ENCODE measurements at places on chromosomes 4 and X.

- no peak for DNase-seq
Measured at GRCh38 chr4:144547678-144548298, 98.2 kb upstream of the HHIP start.

DNA sequence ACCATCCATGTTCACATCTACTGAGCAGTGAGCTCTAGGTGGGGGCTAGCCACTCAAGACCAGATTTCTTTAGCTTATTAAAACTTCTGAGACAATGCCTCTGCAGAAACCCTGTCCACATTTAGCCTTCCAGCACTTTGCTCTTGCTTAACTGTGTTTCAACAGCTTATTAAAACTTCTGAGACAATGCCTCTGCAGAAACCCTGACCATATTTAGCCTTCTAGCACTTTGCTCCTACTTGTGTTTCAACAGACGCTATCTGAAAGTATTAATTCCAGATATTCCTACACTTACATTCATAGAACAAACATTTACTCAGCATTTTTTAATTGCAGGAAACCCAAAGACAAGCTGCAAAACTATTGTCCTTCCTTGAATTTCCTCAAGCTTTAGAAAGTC is 91.9 kb downstream of the SEL1L3 start:
- no peak for DNase-seq

DNA sequence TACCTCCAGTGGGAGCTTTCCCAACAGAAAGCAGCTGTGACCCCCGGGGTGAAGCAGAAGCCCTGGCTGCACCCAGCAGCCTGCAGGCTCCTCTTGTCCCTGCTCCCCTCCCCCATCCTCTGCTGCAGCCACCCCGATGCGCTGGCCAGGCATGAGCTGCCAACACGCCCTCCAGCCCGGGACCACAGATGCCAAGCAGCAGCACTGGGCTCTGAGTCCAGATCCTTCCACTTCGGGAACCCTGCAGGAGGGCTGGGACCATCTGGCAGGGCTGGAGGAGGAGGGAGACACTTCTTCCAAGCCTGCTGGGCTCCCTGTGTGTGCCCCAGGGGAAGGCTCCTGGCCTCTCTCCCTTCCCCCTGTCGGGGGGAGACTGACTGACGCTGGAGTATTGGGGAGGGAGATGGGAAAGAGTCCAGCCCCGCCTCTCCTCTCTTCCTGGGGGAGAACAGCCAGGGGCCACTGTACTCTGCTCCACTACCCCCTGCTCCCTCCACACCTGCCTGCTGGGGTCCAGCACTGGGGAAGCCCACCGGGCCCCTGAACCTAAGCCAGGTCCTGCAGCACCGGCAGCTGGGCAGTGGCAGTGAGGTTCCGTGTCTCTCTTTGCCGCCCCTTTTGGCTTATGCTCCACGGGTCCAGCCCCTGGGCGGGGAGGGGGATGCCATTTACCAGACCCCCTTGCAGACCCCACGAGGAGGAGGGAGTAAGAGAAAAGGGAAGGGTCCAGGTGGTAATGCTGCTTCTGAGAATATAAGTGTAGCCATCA is 55.7 kb downstream of the PPP2R2C start:
- DNase-seq, result no peak

DNA sequence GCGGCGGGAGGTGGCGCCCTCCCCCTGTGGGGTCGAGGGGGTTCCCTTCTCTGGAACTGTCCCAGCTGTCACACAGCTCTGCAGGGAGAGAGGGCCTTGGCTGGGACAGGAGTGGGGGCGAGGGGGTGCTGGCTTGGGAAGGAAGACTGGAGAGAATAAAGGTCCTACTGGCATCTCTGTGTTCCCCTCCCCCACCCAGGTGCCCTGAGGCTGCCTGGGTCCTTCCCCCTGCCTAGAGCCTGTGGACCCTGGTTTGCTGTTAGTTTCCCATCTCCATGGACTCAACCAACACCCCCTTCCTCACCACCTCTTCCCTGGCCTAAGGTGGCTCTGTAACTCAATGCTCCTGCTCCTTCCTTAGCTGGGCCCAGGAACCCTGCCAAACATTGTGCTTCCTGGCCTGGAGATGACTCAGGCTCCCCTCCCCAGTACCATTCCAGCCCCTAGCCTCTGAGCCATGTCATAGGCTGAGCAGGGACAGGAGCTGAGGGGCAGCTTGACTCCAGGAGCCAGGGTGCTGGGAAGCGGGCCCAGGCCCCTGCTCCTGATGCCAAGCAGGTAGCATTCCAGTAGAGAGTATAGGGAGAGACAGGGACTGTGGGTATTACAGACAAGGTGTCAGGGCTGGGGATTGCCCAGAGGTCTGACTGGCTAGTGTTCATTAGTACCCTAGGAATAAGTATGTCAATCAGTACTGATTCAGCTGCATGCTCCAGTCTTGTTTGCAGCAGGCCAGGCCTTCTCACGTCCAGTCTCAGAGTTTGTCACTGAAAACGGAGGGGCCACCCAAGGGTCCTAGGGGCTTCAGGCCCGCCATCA is 100.7 kb downstream of the EFNB1 start:
- DNase-seq, result no peak

GRCh38 chrX:5644776-5645175 is 583.9 kb downstream of the NLGN4X start:
- no peak for DNase-seq

- no peak for DNase-seq
Measured at GRCh38 chr4:142703694-142704309, 142.3 kb downstream of the INPP4B start.

DNA sequence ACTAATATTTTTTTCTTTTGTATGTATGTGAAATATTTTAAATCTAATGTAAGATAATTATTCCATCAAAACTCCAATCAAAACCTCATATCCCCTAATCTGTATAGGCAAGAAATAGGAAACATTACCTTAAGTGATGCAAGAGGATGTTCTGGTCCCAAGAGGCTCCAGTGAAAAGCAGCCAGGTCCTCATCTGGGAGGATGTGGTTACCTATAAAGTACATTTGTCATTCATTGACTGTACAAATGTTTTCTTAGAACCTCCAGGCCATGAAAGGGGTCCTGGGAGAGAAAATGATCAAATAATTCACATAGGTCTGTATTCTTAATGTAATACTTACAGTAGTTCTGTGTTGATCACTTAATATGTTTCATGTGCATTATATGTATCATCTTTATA is 25.5 kb downstream of the FAM120C start:
- no peak for DNase-seq

GRCh38 chr4:55729351-55730279 is 90.0 kb upstream of the EXOC1L start:
- no peak for DNase-seq

DNA sequence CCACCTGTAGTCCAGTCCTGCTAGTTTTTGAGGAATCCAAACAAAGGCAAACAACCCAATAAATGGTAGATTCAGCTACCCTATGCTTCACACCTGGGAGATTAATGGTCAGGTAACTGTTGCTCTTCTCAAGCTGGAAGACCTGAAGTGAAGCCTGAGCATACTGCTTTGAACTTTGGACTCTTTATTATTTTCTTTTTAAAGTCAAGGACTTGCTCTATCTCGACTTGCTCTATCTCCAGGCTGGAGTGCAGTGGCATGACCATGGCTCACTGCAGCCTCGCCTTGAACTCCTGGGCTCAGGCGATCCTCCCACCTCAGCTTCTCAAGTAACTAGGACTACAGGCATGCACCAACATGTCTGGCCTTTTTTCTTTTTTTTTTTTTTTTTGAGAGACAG is 14.7 kb upstream of the KLHL13 start:
- DNase-seq, result no peak

- no peak for DNase-seq
Measured at GRCh38 chrX:85379174-85379907, at the start of gene POF1B. Gene POF1B (minus strand): TSS chrX:85379665. CDS start chrX:85379454, 211 bp downstream.

GRCh38 chr4:135573251-135573650 is 1371.7 kb upstream of the PABPC4L start:
- DNase-seq, result no peak

GRCh38 chr4:118888666-118889311 is at the start of gene SYNPO2:
Gene SYNPO2 (plus strand): TSS chr4:118888854. CDS start chr4:118889037, 183 bp downstream.
- DNase-seq, result peak; percentile 48

DNA sequence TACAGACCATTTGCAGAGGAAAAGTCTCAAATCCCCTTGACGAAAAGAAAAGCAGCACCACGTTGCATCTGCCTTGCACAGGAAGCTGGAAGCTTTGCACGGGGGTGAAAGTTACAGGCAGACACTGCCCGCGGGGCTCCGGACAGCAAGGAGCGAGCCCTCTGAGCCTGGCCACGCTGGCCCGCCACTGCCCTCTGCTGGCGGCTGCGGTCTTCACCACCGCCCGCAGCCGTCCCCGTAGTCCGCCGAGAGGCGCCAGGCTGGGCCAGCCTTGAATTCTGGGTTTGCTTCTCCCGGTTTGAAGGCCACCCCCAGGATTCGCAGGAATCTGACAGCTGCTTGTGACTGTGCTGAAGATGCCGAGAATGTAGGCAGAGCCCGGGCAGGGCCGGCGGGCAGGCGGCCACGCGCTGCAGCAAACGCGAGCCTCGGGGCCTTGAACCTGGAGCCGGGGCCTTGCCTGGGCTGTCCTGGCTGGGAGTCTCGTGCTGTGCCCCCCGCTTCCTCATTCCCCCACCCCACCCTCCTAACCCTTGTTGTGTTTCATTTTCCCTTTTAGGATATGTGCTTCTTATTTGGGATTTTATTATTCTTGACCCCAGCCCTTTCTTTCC is 49.2 kb downstream of the ENPP6 start:
- peak; percentile 72 for DNase-seq

DNA sequence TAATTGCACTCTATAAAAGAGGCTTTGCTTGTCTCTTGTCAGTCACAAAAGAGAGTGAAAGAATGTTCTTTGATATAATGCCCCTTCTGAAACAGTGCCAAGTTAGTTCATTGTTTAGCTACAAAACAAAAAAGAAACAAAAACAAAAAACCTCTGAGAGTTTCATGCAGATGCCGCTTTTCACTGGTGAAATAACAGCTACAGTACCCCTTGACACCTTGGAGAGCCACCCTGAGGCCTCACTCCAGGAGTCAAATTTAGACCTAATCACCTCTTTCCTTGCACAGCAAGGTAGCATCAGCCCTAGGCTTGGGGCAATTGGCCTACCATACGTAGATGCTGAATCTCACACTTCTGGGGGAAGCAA is 185.2 kb downstream of the UNC5C start:
- no peak for DNase-seq

DNA sequence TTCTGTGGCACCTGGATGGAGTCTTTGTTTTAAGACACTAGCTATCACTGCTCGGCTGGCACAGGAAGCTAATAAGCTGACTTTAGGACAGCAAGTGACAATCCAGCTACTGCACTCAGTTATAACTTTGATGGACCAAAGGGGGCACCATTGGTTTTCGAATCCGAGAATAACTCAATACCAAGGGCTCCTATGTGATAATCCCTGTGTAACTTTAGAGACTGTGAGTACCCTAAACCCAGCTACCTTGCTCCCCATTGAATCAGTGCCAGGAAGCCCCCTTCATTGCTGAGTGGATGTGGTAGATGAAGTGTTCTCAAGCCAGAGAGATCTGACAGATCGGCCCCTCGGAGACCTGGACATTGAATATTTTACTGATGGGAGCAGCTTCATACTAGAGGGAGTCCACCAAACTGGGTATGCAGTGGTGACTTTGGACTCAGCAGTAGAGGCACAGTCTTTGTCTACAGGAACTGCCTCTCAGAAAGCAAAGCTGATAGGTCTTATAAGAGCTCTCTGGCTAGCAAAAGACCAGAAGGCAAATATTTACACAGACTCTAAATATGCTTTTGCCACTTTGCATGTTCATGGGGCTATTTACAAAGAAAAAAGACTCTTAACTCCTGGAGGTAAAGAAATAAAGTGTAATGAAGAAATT is 35.5 kb upstream of the UGT2B7 start:
- no peak for DNase-seq

DNA sequence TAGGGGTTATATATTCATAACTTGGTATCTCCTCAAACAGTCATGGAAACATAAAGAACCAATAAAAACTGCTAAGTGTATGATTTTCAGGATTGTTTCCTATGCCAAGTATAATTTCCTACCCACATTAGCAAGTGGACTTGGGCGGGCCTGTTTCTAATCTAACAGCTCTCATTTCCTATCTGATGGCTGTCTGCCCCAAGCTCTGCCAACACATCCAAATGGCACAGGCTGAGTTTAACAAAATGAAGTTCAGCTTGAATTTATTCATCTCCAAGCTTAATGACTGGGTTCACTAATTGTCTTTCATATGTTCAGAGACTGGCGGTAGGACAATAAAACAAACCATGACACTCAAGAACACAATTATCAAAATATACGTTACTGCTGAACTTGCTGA is 55.5 kb upstream of the S100G start:
- DNase-seq, result no peak

- peak; percentile 17 for DNase-seq
Measured at GRCh38 chr4:38141808-38142500, 181.8 kb downstream of the PTTG2 start.

GRCh38 chr4:33711826-33712225 is 2532.5 kb downstream of the ARAP2 start:
- DNase-seq, result no peak

DNA sequence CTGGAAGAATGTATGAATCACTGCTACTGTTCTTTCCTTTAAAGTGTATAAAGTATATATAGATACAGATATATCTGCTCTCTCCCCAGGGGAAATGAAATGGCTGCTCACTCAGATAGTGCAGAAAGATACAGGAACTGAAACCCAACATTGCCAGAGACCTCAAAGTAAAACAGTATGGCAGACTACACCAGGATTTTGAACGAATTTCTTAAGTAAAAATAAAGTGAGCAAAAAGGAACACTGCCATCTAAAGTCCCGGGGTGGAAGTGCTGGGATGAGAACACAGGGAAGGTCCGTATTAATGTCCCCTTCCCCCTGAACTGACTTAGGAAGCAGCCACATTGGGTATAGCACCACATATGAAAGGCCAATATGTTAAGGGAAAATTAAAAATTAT is 93.4 kb downstream of the TMA16 start:
- DNase-seq, result peak; percentile 1

- DNase-seq, result no peak
Measured at GRCh38 chr4:166121897-166122296, 248.9 kb downstream of the TLL1 start.

DNA sequence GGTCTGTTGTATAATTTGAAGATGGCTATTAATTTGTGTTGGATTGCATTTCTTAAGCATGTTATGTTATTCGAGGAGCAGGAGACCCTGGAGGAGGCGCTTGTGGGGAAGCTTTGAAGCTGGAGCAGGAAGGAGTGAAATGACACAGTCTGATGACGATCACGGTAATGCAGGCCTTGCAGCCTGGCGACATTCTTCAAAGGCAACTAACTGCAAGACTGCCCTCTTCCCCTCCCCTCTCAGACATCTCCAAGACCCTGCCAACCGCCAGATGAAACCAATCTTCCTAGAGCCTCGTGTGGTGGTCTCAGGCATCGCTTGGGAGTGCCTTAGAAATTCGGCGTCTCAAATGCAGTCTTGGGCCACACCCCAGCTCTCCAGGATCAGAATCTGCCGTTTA is 16.1 kb downstream of the CLCN4 start:
- no peak for DNase-seq

DNA sequence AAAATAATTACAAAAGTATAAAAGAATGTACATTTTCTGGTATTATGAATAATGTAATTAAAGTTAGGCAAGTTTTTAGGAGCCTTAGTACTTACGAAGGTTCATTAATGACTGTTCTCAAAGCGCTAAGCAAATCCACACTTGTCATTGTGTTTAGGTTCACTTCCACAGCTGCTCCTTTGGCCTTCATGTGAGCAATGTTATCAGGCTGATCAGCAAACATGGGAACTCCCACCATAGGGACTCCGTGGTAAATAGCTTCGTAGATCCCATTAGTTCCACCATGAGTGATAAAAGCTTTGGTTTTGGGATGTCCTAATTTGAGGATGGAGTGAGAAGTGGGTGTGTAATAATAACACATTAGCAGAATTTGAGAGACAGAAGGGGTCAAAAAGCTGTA is 45.1 kb downstream of the UGT2A2 start:
- no peak for DNase-seq

GRCh38 chrX:15804563-15804962 is 14.3 kb downstream of the ZRSR2 start:
- no peak for DNase-seq

Measured in activated CD4-positive, alpha-beta T cell treated with anti-CD3 and anti-CD28 coated beads, Interleukin-2, amount 50 U/mL, for 48 hours (primary cell).